Activated gamma-delta T cell (primary cell): ENCODE measurements at places on chromosomes 7 and 10.
A peak's percentile ranks its signal among the peaks of the same experiment; 100 is the strongest.

GRCh38 chr10:131345691-131346090, 34.2 kb upstream of the TCERG1L start:
- no peak for DNase-seq

DNA sequence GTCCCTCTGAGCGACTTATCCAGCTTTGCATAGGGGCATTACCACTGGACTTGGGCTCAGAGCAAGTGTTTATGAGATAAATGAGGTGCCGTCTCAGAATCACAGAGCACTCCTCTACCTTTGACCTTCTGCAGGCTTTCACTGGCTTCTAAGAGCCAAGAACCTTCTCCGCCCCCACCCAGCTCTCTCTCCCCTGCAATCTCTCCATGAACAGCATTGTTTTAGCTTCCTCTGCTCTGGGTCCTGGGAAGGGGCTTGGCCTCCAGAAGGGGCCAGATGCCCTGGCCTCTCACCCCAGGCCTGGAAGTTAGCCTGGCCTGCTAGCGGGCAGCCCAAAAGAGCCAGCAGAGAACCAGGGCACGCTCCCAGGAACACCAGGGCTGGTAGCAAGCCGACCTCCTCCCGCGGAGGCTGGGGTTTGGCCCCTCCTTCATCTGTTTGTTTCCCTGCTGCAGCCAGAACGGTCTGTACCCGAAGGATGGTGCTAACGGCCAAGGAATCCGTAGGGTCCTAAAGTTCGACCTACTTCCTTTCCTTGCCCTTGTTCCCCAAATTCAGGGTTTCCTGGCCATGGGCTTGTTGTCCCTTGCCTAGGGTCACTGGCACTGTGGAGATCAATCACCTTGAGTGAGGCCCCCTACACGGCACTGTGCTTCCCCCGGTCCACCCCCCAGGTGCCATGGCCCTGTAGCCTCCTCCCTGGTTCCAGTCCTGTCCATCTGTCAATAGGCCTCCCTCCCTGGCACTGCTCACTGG, 18.7 kb upstream of the DDIT4 start:
- no peak for DNase-seq

DNA sequence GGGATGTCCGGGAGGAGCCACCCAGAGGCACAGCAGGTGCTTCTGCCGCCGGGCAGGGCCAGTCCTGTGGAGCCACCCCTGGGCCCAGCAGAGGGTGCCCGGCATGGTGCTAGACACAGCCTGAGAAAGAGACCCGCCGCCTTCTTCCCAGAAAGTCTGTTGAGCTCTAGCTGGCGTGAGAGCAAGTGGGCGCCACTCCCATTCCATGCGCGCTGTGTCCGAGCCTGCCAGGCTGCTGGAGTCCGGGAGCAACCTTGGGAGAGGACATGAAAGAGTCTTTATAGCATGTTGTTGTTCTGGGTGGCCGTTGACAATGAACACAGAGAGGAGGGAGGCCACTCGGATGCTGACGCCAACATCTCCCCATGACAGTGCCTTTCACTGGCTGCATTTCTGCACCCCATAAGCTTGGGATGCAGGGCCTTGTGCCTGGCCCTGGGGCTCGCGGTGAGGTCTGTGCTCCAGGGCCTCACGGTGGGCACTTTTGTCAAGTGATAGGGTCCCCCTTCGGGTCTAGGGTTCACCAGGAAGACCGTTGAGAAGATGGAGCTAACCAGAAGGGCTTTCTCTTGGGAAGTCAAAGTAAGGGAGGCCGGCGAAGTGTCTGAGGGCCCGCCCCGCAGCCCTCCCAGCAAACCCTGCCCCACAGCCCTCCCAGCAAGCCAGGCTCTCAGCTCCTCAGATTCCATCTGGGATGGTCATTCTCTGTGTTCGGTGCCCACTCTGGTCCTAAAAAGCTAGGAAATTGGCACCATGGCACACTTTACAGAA, 47.3 kb downstream of the NKX6-2 start:
- DNase-seq, result no peak

- DNase-seq, result no peak
These were observed 36.0 kb downstream of the NRAP start for GRCh38 chr10:113627836-113628235.

GRCh38 chr7:111735661-111736551, 173.6 kb upstream of the IMMP2L start:
- no peak for DNase-seq

DNA sequence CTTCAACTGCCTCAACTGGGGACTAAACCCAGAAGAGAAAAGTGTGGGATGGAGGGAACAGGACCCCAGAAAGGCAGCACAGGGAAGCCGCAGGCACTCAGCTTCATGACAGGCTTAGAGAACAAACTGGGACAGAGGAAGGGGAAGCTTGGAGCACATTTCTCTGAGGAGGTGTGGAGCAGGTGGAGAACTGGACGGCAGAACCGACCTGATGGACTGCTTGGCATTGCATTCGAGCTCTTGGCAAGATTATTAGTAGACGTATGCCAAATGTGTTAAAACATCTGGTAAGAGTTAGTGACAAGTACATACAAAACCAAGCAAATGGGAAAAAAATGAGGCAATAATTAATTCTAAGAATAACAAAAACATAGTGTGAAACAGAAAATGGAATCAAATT, 335.7 kb downstream of the SFMBT2 start:
- no peak for DNase-seq

GRCh38 chr7:154591544-154591943, 411.4 kb downstream of the PAXIP1 start:
- DNase-seq, result no peak

GRCh38 chr7:30027065-30027456, 559 bp upstream of the FKBP14 start:
- no peak for DNase-seq

DNA sequence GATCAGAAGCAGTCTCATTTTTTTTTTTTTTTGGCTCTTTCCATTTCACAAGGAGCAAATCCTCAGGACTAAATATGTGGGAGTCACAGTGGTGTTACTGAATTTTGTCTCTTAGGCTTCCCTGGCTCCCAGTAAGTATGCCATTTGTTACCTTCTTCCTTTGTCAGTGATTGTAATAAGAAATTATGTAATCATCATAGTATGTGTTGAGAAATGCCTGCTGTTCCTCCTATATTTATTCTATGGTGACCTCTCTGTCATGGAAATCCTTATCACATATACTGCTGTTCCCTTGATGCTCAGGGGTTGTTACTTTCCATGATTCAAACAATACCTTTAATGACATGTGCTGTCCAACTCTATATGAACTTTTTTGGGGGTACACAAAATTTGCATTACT, 4.8 kb upstream of the OR9A4 start:
- DNase-seq, result no peak

DNA sequence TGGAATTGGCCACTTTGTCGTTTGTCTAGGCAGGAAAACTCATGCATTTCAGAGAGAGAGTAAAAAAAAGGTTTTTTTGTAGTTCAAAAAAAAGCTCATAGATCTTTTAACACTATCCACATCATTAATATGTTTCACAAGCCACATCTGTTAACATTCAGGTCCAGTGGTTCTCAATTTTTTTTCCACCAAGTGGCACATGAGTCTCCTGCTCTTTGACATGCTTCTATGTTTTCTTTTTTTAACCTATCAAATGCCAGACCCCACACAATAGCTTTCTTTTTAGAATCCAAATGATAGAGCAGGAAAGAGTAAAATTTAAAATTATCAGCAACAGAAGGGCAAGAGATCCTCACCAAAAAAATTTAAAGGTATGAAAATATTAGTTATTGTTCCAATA, 20.3 kb downstream of the NOD1 start:
- DNase-seq, result no peak

GRCh38 chr7:29319719-29320521, 125.3 kb downstream of the CHN2 start:
- no peak for DNase-seq

DNA sequence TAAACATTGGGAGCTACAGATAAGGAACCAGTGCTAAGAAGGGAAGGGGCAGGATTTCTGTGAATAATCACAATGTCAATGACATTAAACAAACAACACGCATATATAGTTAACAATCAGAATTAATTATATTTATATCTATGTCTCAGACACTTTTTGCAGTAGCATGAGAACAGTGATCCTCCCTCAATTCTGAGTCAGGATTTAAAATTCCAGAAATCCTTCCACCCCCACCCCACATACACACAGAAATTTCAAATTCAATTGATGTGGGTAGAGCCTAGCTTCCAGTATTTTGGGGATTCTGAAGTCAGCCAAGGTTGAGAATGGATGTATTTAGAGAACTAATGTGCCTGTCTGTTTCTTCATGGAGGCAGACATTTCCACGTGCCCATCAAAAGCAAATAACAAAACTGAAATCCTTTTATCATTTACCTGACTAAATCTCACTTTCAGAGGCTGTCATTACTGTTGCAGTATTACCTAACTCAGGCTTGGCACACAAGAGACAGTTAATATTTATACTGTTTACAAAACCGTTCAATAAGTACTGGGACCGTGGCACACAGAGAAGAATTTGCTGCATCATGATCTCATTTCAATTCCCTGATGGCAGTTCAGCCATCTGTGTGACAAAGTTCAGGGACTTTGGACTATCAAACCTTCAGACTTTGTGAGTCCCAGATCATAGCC, 116.6 kb upstream of the PALS2 start:
- no peak for DNase-seq

- no peak for DNase-seq
These were observed 811 bp downstream of the RGS10 start for GRCh38 chr10:119541459-119542356.

DNA sequence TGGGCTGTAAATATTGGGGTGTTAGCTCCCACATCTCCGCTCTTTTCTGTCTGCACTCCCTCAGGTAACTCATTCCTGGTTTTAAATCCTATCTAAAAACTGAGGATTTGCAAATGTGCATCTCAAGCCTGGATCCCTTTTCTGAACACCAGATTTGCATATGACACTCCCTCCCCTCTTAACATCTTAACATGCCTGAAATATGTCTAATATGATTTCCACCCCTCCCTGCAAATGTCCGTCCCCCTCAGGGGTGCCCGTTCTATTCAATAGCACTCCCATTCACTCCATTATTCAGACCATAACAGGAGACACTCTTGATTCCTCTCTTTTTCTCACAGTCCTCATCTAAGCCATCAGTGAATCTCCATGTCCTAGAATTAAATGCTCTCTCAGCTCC, 8.3 kb upstream of the CALD1 start:
- no peak for DNase-seq

DNA sequence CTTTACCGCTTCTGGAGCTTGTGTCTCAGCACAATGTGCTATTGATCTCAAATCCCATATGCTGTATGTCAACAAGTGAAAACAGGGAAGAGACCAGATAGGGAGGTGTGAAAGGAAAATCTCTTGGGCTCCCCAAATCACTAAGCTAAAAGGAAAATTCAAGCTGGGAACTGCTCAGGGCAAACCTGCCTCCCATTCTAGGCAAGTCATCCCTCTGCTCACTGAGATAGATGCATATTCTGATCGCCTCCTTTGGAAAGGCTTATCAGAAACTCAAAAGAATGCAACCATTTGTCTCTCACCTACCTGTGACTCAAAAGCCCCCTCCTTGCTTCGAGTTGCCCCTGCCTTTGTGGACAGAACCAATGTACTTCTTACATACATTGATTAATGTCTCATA, 161.1 kb upstream of the LYZL1 start:
- DNase-seq, result no peak

DNA sequence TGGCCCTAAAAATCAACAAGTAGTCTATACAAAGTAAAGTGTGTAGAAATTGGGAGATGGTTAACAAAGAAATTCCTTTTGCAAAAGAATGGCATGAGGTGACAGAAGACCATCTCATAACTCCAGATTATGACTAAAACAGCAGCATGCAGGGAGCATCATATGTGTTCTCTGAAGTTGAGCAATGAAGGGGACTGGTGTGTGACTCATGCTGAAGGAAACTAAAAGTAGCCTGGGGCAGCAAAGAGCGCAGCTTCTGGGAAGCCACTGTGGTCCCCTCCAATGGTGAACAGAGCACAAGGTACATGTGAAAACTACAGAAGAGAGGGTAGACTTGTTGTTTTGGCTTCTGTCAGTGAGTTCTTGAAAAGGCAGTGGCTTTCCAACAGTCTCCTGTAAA, 133.4 kb downstream of the MACC1 start:
- no peak for DNase-seq

GRCh38 chr7:139991269-139991666, 71.5 kb downstream of the PARP12 start:
- DNase-seq, result no peak

DNA sequence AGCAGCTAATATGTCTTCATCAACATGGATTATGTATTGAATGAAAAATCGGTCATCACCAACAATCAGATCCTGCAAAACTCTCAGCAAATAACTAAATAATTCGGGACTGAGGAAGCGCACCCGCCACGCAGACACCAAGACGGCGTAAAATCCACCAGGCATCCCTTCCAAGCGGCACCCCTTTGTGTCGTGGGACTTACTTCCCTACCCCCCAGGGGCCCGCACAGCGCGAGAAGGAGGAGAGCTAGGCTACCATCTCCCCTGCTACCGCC, 721 bp downstream of the ARL3 start:
- DNase-seq, result peak; percentile 40

DNA sequence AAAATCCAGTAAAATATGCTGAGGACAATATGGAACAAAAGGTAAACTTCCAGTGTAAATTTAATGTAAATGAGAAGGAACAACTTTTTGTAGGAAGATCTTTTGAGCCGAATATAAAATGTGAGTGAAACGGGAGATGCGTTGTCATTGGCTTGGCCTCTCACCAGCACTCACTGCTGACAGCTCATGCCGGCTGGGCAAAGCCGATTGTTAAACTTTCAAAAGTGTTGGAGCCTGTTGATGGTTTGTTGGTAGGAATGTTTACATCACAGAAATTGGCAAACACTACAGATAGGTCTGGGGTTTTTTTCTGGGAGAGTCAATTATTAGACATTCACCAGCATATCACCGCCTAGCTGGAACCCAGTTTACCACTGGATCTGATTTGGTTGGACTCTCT, 6.1 kb downstream of the PSTK start:
- DNase-seq, result no peak

DNA sequence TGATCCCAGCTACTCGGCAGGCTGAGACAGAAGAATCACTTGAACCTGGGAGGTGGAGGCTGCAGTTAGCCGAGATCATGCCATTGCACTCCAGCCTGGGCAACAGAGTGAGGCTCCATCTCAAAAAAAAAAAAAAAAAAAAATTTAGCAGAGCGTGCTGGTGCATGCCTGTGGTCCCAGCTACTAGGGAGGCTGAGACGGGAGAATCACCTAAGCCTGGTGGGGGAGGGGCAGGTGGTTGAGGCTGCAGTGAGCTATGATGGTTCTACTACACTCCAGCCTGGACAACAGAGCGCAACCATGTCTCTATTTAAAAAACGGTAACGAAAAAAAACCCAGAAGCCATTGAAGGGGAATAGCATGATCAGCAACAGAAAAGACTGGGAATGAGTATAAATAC, 89.9 kb downstream of the ARHGAP12 start:
- DNase-seq, result no peak

DNA sequence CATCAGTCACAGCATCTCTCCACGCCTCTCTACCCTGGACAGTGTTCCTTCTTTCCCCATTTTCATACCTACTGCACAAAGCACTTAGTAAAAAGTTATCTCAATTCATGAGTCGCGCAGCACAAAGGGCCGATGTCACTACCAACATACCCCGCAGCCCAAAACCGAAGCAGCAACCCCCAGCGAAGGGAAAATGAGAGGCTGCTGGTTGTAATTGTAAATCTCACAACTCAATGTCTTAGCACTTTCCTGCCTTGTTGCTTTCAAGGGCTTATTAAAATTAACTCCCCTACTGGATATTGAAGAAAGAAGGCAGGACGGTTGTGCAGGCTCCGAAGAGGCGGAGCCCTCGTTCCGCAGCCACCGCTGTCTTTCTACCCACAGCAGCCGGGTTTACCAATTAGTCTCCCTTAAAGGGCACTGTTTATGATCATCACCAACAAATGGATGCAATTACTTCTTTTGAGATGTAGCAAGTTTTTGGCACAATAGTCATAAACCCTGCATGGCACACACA, 6.5 kb downstream of the DIP2C start:
- no peak for DNase-seq
